Activated T-cell treated with anti-CD3 and anti-CD28 coated beads, Interleukin-2, amount 50 U/mL, for 1 hour (primary cell): ENCODE measurements at places on chromosomes 6 and 20.

GRCh38 chr20:40335901-40336351, 353.1 kb downstream of the MAFB start:
- no peak for DNase-seq

- no peak for DNase-seq
Observed at GRCh38 chr6:75114806-75115205, 91.0 kb downstream of the COL12A1 start.

DNA sequence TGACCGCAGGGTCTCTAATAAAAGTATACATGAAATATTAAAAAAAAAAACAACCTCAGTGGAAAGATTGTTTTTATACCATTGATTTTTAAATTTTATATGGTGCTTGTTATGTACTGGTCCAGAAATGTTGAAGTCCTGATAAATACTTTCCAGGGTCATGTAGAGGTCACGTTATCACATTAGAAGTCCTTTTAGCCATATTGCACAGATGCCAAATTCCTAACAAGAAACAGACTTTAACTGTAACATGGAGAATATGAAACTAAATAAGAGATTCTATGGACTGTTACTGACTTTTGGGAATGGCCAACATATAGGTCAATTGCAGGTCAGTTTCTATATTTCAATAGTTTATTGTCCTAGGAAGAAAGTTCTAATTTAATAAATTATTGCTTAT, 89.0 kb downstream of the ADGRB3 start:
- no peak for DNase-seq

DNA sequence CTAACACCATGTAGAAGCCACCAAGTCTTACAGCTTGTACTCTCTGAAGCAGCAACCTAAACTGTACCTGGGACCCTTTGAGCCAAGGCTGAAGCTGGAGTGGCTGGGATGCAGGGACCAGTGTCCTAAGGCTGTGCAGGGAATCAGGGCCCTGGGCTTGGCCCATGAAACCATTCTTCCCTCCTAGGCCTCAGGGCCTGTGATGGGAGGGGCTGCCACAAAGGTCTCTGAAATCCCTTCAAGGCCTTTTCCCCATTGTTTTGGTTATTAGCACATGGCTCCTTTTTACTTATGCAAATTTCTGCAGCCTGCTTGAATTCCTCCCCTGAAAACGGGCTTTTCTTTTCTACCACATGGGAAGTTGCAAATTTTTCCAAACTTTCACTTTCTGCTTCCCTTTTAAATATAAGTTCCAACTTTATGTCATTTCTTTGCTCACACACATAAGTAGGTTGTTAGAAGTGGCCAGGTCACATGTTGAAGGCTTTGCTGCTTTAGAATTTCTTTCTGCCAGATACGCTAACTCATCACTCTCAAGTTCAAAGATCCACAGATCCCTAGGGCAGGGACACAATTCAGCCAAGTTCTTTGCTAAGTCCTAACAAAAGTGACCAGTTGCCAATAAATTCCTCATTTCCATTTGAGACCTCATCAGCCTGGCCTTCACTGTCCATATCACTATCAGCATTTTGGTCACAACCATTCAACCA, 28.2 kb upstream of the ATXN1 start:
- DNase-seq: no peak

- no peak for DNase-seq
Observed at GRCh38 chr6:87832025-87832825, 130.2 kb upstream of the AKIRIN2 start.

DNA sequence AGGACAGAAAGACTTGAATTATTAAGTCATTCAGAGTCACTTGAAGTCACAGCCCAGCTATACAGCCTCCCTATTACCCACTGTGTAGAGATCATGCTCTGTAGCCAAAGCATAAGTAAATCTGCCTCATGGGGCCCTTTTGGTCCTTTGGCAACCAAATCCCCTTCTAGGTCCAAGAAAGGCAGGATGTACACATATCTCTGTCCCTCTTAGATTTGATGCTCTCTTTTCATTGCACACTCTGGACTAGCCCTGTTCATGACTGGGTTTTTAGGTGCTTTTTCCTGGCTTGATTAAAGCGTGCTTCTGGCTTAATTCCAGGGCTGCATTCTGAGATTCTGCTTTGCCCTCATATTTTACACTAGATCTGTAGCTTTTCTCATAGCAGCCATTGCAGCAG, 296.8 kb downstream of the TENT5A start:
- no peak for DNase-seq

- no peak for DNase-seq
Observed at GRCh38 chr20:5509803-5510202, 193.0 kb upstream of the PROKR2 start.

GRCh38 chr6:31797588-31797987, 2.0 kb upstream of the VARS1 start:
- no peak for DNase-seq

DNA sequence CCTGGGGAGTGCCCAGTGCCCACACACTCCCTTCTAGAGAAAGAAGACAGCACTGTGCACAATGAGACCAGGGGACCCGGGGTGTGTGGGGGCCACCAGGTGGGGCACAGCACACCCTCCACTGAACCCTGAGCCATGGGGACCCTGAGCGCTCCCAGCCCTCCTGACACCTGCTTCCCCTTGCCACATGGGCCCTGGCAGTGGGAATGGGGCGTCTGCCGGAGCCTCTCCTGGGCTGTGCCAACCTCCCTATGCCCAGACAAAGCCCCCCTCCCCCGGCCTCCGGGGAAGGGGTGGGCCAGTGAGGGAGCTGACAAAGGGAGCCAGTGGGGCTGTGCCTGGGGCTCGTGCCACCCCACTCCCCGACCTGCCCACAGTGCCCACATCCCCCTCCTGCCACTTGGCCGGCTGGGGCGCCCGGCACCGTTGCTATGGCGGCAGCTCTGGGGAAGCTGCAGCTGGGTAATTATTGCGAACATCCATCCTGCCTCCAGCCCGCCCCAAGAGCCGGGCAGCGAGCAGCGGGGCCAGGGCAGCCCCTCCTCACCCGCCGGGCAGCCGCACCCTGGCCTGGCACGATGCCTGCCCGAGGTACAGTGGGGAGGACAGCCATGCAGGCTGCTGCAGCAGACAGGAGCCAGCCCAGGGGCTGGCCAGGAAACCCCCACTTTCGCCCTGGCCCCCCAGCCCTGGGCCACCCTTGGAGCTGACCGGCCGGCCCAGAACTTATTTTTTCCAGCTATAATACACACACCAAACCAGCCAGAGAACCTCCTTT, 41.9 kb upstream of the NOL4L start:
- DNase-seq: peak; percentile 25

- DNase-seq: no peak
Observed at GRCh38 chr6:125789167-125789566, 1.6 kb upstream of the NCOA7 start.

DNA sequence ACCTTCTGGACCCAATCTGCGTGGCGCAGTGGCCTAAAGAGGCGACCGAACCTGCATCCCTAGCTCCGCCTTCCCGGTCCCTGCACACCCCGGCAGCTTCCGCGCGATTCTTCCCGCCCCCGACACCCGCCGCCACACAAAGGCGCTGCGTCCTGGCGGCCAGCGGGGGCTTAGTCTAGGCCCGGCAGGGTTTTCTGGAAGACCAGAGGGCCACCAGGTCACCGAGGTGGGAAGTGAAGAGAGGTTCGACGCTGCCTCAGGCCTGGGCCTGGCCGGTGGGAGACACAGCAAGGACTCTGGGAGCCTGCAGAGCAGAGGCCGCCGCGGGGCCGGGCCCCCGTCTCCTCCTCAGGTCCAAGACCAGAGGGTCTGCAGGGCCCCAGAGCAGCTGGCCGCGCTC, 154.9 kb downstream of the OR2B2 start:
- peak; percentile 64 for DNase-seq

DNA sequence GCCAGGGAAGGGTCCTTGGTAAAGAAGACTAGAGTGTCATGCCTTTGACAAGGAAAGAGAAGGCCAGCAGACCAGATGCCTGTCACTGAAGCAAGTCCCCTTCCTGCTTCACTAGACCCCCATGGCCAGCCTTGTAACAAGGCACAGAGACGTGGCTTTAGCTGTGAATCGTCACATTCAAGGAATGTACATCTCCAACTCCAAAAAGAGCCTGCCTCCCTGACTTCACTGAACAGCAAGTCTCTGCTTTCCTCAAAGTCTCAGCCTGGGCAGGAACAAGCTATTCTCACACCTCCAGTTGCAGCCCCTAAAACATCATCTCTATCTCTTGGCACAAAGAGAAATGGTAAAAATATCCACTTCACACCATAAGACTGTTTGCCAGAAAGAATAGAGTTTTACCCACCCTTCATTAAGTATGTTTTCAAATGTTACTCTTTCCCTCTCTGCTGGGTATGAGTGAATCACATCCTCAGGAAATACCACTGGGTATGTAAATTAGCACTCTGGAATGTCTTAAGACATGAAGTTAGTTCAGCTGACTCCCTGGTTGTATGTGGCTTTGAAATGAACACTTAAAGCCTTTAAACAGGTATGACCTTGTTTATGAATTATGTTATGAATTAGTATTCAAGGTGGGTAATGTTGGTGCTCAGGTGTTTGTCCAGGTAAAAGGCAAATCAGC, 46.4 kb upstream of the NT5E start:
- no peak for DNase-seq

DNA sequence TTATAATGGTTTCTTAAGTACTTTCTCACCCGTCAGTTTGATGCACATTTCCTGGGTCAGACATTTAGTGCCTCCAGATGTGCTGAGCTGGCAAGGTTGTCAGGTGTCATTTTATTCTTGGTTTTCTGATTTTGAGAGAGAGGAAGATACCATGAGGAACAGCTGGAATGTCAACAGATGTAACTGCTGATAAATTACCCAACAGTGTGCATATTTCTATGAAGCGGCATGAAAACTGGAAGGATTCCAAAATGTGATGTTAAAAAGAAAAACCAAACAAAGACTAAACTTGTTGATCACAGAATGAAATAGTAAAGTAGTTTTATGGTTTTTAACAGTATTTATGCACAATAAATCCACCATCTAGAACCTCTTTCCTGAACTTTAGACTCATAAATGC, 447.3 kb downstream of the HDGFL1 start:
- DNase-seq: no peak

- DNase-seq: no peak
Observed at GRCh38 chr6:13256266-13257001, 71.9 kb downstream of the TBC1D7 start.

DNA sequence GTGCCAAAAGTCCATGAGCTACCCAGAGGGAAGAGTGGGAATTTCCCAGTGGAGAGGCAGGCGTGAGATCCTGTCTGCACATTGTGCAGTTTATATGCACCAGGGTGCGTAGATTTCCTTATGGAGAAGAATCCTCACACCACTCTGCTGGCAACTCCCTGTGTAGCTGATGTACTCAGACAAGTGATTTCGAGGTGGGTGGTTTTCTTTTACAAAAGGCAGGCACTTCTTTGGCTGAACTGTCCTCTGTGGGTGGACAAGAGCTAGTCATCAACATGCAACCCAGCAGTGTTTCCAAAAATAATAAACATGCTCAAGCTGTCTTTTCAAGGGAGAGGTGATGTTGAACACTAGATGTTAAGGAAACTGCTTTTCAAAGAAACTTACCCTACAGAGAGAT, 121.7 kb upstream of the NXT1 start:
- no peak for DNase-seq

DNA sequence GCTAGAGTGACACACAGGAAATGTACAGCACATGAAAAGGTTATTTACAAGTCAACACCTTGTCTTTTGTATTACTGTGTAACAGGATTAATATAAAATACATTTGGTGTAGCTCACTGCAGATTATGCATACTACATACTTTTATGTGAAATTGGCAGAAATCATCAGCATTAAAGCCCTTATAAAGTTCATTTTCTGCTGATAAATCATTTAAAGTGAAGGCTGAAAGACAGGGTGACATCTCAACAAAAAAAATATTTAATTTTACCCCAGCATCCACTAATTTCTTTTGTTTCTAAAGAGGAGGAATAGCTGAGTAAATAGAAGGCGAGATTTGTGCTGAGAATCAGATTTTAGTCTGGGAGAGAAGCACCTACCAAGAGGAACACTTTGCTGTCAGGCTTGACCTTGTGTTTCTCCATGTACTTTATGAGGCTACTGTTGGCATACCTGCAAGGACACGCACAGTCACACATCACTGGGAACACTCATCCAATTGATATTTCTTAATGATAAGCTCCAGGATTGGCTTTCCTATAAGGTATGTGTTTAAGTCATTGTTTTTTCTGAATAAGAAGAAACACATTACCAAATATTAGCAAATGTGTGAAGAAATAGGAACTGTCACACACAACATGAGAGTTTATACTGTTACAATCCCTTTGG, 146.6 kb upstream of the SLC22A16 start:
- no peak for DNase-seq

GRCh38 chr20:12110711-12111110, 193.0 kb downstream of the BTBD3 start:
- no peak for DNase-seq

GRCh38 chr20:50629670-50630045, 61.7 kb downstream of the RIPOR3 start:
- no peak for DNase-seq

DNA sequence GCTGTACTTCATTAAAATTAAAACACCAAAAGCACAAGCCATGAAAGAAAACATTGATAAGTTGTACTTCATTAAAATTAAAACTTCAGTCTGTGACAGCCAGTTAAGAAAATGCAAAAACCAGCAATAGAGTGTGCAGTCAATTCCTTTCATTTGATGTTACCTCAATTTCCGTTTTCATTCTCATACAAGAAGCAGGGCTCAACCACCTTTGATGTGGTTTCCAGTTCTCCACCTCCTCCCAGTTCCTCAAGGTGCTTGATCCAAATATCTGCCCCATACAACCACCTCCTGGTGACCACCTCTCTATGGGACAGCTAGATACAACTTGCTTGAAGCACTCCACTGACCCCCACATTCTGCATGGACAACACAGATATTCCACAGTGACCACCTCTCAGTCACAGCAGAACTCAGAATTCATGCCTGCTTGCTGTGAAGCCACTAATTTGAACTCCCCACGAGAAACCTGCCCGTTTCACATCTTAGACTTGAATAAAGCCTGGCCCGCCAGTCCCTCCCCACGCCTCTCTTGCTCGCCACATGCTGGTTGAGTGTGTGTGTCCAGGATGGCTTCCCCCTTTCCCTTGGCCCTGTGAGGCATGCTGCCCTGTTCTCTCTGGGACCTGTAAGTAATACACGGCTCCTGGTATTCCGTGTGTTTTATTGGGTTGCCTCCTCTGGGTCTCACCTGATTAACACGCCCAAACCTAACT, 66.1 kb downstream of the FAM50B start:
- DNase-seq: peak; percentile 33

- no peak for DNase-seq
Observed at GRCh38 chr6:410555-411395, 19.2 kb downstream of the IRF4 start.
